ENCODE measurements at places on chromosomes 5 and 9. TPM values are rescaled to one million over a fixed set of nuclear protein-coding genes. Genes with fewer than 3 reads are reported as not detected.
A peak's percentile ranks its signal among the peaks of the same experiment; 100 is the strongest.

Gene GFI1B
- total RNA-seq: 1.3 TPM

Gene NLN
- 15.5 TPM for total RNA-seq

Gene PCDHB6
- not detected for total RNA-seq

Gene PKD2L2
- total RNA-seq: not detected

Gene DOCK8
- 18.8 TPM for total RNA-seq

Gene NIM1K
- 0.20 TPM for total RNA-seq

Gene HNRNPK
- total RNA-seq: 418 TPM

Gene PCDHGA3
- total RNA-seq: 0.21 TPM

Gene OXCT1
- 12.8 TPM for total RNA-seq

Gene HACD4
- 2.3 TPM for total RNA-seq

Gene NME5
- total RNA-seq: 1.0 TPM

Gene OR1Q1
- not detected for total RNA-seq

Gene GPR151
- not detected for total RNA-seq

Gene TAF11L5
- not detected for total RNA-seq

Gene OTP
- not detected for total RNA-seq

DNA sequence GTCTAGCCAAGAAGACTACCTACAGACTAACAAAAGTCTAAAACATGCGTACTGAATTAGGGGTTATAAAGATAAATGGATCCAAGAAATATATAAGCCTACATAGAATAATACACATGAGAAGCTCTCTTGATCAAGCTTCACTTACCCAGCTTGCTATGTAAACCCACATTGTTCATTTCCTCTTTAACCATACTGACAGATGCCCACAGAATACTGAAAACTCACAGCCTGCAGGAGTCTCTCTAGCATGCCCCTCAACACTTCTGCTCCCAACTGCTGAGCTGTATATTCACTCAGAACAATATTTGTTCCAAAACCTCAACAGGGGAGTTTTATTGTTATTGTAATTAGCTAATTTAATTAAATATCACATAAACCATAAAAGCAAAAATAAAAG lies 52.4 kb downstream of the RFX3 start:
- no peak for DNase-seq

GRCh38 chr5:180283026-180283615 lies 8.8 kb downstream of the MAPK9 start:
- DNase-seq: no peak

- peak; percentile 54 for DNase-seq
Observed at GRCh38 chr5:100827481-100827889, 75.6 kb downstream of the ST8SIA4 start.

- DNase-seq: peak; percentile 79
Observed at GRCh38 chr9:91159664-91160121, 202.0 kb downstream of the AUH start.

GRCh38 chr9:113649054-113649453 lies 185.5 kb downstream of the RGS3 start:
- DNase-seq: peak; percentile 65

DNA sequence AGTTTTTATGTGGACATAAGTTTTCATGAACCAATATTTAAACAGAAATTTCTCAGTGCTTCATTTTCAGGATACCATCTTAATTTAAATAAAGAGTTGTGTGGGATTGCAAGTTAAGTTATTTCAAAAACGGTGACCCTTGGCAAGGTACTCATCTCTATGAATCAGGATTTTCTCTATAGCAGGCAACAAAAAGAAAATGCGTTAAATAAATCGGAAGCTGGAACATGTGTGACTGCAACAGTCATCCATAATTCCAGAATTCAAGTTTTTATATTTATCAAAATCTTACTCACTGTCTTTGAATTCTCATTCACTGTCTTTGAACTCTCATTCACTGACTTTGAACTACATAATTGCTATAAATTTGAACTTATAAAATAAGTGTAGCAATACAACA lies 5.8 kb upstream of the RECK start:
- no peak for DNase-seq

- DNase-seq: no peak
Observed at GRCh38 chr5:171771856-171772255, 13.8 kb upstream of the SMIM23 start.

DNA sequence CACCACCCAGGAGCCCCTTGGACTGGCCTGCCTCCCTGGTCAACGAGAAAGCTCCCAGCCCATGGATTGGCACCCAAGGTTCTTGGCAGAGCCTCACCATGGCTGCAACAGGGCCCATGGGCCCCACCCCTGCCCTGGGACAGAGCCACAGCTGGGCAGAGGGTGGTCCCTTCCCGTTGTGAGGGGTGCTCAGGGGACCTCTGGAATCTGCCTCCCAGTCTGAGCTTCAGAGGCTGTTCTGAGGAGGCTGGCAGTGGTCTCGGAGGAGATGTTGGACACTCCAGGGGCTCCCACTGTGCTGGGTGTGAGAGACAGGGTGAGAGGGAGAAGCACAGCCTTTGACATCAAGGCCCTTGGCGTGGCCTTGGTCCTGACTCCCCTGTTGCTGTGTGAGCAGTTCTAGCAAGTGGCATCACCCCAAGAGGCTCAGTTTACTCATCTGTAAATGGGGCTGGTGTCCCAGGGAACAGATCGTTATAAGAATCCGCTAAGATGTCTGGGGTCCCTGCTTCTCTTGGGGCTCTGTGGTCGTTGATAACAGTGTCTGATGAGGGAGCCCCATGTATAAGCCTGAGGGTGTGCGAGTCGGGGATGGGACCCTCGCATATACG lies 33.0 kb downstream of the LHX3 start:
- DNase-seq: no peak

DNA sequence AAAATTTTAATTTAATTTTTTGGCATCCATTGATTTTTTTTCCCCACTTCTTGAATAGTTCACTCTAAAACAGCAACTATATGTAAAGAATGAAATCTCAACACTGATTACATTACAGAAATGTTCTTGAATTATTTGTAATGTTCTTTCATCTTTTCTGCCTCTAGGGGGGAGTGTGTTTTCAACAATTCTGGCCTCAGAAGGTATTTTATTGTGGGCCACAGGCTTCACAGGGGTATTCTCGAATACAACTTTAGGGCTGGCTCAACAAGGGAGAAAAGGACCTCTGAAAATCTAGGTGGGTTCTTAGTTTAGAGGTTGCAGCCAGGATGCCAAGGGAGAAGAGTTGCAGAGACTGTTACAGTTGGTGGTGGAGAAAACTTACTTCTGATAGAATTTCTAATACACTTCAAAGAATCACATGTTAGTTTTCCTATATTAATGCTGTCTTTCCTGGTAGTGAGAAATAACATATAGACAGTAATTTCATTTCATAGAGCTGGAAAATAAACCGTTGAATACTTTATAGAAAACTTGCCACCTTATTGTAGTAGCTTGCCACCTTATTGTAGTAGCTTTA lies 3.6 kb upstream of the NPR3 start:
- DNase-seq: no peak

DNA sequence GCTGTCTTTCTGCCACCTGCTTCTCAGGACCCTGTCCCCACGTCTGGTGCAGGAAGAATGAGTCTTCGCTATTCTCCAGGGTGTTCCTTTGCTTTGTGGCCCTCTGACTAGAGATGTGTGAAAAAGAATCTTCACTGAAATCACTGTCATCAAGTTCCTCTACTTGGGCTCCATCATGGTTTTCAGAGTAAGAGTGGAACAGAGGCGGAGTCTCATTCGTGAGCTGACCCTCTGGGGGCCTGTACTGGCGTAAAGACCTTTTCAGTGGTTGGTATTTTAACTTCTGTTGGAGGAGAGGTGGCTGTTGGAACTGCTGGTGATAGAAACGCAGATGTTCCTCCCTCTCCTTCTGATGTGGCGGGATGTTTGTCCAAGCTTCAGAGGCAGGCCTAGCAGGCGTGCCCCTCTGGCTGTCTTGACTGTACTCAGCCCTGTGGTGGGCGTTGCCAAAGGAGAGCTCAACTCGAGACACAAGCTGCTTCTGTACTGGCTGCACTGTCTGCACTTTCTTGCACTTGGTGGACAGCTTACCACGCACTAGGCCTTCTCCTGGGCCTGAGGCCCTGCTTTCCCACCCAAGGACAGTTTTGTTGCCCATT lies 72.0 kb downstream of the KIF24 start:
- no peak for DNase-seq

DNA sequence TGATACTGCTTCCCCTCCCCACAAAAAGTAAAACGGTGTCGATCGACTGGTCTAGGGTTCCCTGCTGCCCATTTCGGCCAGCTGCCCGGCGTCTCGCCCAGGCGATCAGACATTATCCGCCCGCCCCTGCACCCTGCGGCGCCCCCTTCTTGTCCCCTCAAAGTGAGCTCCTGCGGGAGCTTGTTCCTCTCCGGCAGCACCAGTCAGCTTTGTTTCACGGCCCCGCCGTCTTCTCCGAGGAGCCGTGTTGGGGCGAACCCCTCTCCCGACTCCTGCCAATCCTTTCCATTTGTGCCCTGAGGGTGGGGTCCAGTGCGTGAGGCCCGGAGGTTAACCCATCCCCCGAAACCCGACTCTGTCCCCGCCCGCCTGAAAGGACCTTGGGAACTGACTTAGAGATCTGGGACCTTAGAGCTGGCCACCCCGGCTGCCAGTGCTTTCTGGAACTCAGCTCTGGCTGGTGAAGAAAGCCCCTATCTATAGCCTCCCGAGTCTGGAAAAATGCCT lies 518 bp downstream of the UBE2B start:
- peak; percentile 75 for DNase-seq

- no peak for DNase-seq
Observed at GRCh38 chr5:77876862-77877502, 100.8 kb upstream of the TBCA start.

DNA sequence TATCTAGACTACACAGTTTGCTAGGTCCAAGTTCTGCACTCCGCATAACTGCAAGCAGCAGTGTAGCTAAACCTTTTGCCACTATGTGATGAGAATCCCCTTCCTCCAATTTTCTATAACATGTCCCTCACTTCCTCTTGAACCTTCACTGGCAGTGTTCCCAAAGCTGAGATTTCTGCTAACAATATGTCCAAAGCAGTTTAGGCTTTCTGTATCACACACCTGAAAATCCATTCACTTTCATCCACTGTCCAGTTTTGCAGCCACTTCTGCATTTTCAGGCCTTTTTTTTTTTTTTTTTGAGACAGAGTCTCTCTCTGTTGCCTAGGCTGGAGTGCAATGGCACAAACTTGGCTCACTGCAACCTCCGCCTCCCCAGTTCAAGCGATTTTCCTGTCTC lies 111.1 kb downstream of the GADD45G start:
- DNase-seq: no peak

- no peak for DNase-seq
Observed at GRCh38 chr5:65577141-65577540, 14.0 kb downstream of the PPWD1 start.

GRCh38 chr5:56328753-56329560 lies 95.8 kb upstream of the ANKRD55 start:
- DNase-seq: no peak

DNA sequence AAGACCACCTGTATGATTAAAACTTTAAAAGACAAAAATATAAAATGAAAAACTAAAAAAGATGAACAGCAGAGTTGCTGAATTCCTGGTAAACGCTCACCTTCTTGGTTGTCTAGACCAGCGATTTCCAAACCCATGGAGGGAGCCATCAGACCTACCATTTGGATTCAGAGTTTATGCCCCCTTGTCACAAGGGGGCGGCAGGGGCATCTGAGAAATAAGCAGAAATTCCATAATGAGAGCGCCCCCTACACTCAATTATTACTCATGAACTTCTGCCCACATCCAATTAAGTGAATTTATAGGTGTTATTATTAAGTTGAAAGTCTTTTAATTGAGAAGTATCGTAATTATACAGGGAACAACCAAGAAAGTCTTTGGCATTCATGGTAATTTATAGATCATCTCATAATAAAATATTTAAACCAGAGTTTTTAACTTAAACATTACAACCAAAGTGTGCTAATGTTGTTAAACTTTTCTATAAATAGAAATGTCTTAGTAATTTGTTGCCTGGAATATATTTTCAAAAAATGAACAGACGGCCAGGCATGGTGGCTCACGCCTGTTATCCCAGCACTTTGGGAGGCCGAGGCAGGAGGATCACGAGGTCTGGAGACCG lies 35.2 kb upstream of the SPATA31C2 start:
- DNase-seq: peak; percentile 46

- DNase-seq: no peak
Observed at GRCh38 chr5:25975885-25976284, 1062.5 kb downstream of the CDH9 start.

DNA sequence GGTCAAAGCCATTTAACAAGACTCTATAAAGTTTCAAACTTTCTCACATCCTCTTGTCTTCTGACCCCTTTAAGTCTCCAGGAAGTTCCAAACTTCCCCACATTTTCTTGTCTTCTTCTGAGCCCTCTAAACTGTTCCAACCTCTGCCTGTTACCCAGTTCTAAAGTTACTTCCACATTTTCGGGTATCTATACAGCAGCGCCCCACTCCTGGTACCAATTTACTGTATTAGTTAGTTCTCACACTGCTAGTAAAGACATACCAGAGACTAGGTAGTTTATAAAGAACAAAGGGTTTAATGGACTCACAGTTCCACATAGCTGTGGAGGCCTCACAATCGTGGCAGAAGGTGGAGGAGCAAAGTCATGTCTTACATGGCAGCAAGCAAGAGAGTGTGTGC lies 23.3 kb upstream of the PRLR start:
- DNase-seq: no peak

DNA sequence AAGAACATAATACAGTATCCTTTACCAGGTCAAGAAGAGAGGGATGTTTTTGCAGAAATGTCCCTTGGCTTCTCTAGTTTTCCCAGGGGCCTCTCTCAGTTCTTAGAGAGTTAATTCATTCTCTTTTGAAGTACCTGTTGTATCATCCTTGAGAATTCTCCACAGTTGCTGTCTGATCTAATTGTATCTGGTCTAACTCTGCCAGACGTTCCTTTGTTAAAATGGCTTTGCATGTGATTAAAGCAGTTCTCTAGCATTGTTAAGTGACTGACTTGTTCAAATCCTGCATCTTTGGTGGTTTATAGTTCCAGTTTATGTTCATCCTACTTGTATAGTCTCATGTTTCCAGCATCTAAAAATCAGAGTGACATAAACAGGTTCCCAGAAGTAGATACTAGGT lies 65.0 kb downstream of the KIAA1958 start:
- DNase-seq: no peak

DNA sequence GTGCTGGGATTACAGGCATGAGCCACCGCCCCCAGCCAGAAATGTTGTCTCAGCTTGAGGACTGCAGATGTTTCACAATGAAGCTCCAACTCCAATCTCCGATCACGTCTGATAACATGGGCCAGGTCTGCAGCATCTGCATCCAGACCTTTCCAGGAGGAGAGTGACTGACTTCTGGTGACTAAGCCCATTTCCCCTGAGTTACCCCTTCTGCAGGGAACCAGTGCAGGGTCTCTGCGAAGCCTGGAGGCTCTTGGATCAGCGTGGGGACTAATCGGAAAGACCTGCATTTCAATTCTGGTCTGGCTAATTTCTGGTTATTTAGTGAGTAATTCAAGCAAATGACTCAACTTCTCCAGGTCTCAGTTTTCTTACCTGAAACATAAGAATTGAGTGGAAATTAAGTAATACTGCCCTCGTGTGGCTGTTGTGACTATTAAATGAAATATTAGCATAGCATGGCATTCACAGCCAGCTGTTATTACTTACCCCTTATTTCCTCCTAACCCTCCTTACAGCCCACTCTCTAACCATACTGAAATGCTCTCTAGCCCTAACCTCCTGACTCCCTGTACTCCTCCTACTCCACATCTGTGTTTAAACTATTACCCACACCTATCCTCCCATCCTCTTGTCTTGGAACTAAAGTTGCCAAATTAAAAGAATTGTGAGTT lies 2.2 kb upstream of the GNPDA1 start:
- DNase-seq: no peak
